ENCODE measurements at places on chromosomes 5 and 9.

DNA sequence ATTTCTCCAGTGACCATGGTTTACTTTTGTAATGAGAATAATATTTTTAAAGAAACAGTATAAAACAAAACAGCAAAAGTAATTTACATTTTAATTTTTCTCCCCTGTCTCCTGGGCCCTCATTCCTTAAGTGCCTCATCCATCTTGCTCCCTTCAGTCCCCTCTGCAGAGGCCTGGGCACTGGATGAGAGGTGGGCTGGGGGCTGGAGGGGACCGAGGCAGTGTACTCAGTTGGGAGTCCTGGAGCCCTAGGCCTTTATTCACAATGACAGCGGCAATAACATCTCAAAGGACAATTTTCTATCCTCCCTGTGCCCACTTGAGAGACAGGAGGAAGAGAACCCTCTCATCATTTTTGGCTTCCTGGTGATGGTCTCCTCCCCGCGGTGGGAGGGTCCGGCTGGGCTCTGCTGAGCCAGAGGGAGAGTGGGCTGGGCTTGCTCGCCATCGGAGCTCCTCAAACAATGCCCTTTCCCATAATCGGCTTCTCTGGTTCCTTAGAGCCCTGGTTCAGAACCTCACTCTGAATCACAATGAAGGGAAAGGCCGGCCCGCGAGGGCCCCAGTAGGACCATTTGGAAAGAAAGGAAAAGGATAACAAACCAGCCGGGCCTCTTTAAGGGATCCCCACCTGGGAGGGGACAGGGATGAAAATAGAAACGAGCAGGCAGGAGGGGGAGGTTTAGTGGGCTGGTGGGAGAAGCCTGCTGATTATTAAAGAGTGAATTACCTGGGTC is 9.7 kb upstream of the SMIM32 start:
- DNase-seq = no peak

GRCh38 chr5:78809444-78809843 is 160.9 kb upstream of the LHFPL2 start:
- no peak for DNase-seq

GRCh38 chr9:91951944-91952520 is 2.0 kb upstream of the ROR2 start:
- no peak for DNase-seq

GRCh38 chr5:143474616-143475015 is 71.1 kb upstream of the NR3C1 start:
- DNase-seq = no peak

GRCh38 chr5:20335978-20336377 is 348.0 kb upstream of the CDH18 start:
- DNase-seq = no peak

DNA sequence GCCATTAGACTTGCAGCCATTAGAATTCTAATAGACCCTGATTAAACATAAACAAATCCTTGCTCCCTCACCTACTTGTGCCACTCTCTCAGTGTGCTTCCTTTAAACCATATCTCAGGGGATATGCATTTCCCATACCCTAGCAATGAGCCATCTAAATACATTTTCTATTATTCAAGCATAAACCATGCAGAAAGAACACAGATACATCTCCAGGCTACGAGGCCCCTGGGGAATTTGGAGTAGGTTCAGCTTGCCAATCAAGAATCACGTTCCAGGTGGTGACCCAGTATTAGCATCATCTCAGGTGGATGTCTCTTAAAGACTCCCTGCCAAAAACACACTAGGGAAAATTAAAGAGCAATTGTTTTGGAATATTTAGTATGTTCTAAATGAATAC is 93.0 kb upstream of the CCL21 start:
- DNase-seq = no peak

DNA sequence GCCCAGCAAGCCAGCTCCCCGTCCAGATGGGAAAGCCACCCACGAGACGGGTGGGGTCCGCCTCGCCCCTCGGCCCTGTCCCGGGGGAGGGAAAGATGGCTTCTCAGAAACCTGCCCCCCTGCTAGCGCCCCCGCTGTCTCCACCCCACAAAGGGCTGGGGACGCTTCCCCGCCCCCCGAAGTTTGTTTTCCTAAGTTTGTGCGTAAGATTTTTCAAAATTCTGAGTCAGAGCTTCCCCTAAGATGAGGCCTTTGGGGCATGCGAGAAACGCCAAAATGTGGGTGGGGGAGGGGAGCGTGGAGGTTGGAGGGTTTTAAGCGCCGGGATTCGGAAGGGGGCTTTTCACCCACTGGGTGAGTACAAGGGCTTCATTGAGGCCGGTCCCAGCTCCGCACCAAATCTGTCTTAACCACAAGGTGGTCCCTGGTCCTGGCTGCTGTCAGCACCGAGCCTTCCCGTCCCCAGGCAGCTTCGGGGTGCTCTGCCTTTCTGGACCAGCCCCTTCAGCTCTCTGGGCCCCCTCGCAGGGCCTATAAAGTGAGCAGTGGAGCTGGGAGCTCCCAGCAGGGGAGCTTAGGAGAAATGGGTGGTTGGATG is 32.3 kb downstream of the PRRX2 start:
- DNase-seq = no peak

GRCh38 chr9:89339807-89340206 is 21.5 kb downstream of the SECISBP2 start:
- DNase-seq = no peak

DNA sequence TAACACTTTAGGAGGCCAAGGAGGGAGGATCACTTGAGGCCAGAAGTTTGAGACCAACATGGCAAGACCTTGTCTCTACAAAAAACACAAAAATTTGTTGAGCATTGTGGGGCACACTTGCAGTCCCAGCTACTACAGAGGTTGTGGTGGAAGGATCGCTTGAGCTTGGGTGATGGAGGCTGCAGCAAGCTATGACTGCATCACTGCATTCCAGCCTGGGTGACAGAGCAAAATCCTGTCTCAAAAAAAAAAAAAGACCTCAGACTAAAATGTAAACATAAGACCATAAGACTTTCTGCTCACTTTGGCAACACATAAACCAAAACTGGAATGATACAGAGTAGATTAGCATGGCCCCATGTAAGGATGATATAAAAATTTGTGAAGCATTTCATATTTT is 24.6 kb upstream of the NANS start:
- no peak for DNase-seq

- DNase-seq = no peak
Measured at GRCh38 chr5:72760259-72760658, 56.2 kb upstream of the TNPO1 start.

GRCh38 chr5:178187014-178187413 is at the start of gene GMCL2:
Gene GMCL2 (minus strand): TSS chr5:178187371. CDS start chr5:178187299, 72 bp downstream.
- no peak for DNase-seq

DNA sequence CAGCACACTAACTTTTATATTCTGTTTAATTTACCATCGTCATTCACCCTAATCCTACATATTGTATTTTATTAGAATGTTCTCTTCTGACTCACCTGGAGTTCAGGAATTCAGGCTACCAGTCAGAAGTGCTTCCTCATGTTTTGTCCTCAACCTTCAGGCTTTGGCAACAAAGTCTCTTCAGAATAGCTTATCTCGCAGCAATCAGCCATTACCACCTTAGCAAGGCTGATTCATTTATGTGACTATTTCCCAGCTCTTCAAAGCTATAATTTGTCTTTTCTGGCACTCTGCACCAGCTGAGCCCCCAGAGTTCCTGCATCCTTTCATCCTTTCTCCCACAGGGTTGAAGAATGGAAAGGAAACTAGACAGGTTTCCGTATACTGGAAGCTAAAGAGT is 365.5 kb upstream of the CDH18 start:
- no peak for DNase-seq

DNA sequence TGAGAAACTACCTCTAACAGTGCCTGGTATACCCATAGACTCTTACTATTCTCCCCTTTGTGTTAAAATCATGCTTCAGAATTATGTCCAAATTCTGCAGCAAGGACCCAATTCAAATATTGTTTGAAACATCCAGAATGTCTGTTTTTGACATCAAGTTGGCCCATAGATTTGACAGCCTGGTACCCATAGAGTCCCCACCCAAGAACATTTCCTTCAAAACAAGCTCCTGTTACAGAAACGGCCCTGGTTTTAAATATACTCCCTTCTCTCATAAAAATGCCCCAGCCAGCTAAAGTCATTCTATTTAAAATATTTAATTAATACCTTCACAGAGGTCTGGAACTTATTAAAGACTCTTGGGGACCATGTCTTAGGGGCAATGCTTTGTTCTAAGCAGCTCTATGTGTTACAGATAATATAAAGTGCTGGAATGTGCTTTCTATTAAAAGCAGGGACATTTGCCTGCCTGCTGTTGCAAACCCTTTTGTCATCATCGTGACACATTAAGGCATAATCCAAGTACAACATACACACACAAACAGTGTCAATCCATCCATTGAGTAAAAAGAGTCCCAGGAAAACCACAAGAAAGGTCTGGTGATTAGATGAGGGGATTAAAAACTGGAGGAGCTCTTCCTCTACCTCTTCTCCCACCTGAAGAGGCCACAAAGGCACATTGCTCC is 321.7 kb downstream of the MLLT3 start:
- no peak for DNase-seq

DNA sequence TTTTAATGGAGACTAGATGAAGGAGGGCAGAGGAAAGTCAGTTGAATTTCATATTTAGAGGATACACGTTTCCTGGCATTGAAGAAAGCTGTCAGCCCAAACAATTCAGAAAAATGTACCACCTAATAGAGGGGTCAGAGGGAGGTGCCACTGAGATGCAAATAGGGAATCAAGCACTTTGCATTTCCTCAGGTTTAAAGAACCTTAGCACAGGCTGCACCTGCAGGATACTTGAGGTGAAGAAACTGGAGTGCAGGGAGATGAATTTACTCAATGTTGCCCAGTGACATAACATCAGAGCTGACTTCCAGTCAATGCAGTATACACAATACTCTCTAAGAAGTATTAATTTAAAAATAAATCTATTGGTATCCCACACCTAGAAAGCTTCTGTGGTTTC is 67.0 kb upstream of the MAST4 start:
- no peak for DNase-seq

GRCh38 chr9:14092344-14092743 is 221.6 kb downstream of the NFIB start:
- DNase-seq = no peak

DNA sequence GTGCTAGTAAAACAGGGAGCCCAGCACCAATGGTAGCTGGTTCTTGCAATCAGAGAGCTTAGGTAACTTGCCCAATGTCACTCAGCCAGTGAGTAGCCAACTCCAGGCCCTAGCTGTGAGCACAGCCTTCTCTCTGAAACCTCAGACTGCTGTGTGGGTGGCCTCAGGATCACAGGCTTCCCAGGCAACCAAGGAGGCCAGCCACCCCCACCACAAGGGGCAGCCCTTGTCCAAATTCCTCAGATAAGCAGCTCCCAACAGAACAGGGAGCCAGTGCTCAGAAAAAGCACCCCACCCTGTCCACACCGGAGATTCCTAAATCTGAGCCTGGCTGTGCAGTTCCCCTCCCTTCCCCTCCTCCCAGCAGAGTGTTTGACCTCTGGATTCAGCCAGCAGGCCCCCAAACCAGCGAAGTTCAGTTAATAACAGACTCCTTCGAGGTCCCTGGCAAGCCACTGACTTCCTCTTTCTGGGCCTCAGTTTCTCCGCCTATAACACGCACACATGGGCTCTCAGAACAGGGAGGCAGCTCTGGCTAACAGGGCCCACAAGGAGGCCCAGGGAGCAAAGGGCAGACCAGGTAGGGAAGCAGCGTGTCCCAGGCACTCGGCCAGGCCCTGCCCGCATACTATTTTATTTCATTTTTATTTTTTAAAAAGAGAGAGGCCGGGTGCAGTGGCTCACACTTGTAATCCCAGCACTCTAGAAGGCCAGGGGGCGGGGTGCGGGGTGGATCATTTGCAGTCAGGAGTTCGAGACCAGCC is 2.7 kb downstream of the EEIG1 start:
- peak; percentile 55 for DNase-seq

DNA sequence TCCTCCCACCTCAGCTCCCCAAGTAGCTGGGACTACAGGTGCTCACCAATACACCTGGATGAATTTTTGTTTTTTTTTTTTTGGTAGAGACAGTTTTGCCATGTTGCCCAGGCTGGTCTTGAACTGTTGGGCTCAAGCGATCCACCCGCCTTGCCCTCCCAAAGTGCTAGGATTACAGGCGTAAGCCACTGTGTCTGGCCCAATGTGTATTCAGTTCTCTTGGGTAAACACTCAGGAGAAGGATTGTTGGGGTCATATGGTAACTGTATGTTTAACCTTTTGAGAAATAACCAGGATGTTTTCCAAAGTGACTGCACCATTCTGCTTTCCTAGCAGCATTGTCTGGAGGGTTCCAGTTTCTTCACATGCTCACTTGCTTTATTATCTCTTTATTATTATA is 67.4 kb downstream of the TNPO1 start:
- no peak for DNase-seq

GRCh38 chr5:16140944-16141343 is 38.6 kb downstream of the MARCHF11 start:
- no peak for DNase-seq

DNA sequence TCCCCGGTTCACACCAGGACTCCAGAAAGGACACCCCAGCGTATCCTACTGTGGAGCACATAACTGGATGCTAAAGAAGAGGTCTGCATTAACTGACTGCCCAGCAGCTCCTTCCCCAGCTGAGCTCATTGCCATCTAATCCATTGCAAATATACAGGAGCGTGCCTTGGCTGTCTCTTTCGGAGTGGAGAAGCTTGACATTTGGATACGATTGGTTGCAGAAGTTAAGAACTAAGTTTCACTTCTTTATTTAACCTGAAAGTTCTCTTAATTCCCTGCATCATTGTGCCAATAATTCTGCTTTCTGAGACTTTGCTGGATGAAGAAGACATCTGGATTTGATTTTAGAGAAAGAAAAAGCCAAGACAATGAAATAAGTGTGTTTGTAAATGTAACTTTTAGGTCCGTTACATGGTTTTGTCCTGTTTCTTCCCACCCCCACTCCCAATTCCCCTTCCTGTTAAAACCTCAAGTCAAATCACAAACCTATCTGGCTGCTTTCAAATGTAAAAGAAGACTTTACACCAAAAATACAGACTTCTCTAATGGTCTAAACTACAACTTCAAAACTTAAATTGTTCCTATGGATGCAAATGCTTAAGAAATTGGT is 33.9 kb downstream of the TAS2R1 start:
- no peak for DNase-seq

DNA sequence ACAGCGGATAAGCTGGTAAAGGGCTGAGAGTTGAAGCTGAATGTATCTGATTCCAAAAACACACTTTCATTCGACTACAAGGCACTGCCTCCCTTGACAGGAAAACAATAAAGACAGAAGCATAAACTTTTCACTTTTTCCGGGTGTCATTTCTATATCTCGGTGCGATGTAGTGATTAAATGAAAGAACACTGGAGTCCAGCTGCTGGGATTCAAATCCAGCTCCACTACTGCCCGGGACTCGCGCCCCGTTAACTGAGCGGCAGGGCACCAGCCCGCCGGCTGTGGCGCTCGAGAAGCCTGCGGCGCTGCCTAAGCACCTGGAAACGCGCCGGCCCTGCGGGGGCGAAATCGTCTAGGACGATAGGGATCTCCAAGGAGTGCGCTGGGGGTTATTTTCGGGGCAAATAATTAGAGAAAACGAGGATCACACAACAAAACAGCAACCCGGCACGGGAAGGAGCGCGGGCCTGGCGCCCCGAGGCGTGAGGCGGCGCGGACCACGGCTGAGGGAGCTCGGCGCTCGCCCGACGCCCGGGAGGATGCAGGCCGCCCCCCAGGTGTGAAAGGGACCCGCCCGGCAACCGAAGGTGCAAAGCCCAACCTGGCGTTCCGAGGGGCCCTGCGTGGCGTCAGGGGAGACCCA is 837 bp downstream of the UIMC1 start:
- peak; percentile 79 for DNase-seq

GRCh38 chr5:10932426-10932825 is 171.4 kb upstream of the DAP start:
- DNase-seq = no peak

GRCh38 chr9:70588381-70588780 is 173.9 kb upstream of the KLF9 start:
- DNase-seq = no peak

GRCh38 chr5:98328015-98328414 is 445.4 kb upstream of the RGMB start:
- no peak for DNase-seq
